ENCODE measurements at places on chromosomes 4 and X.

- no peak for DNase-seq
Observed at GRCh38 chrX:49192722-49193328, 6.7 kb upstream of the PRICKLE3 start.

GRCh38 chr4:129966175-129966574 lies 870.2 kb downstream of the C4orf33 start:
- no peak for DNase-seq

DNA sequence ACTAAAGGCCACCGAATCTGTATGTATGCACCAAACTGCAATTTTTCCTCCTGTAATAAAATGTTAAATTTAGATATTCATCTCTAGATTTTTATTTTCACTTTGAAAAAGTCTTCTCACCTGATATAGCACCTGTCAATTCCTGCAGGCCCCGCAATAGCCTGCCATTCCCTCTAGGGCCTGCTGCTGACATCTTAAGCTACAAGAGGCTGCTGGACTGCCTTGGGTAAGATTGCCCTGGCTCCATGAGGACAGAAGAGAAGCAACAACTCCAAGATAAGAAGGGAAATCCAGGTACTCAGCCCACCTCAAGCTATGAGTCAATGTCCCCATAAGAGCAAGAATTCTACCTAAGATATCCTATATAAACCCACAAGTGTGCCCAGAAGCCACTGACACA lies 230.2 kb upstream of the AGTR2 start:
- DNase-seq: no peak

GRCh38 chrX:51802917-51803688 lies 59.9 kb downstream of the GSPT2 start:
- peak; percentile 18 for DNase-seq

DNA sequence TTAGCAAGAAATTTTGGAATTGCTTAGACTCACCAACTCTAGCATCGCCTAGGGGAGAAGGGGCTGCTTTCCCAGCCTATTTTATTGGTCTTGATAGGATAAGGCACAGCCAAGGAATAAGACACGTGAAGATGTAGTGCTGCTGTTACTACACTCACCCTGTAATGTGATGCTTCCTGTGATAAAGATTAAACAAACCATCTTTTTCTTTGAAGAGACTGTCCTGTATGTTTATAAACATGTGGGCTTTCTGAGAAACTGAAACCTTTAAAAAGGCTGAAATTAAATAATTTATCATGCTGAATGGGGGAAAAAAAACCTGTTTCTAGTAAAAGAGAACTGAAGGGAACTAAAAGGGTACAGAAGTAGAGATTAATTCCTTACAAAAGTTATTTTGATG lies 13.2 kb downstream of the TAPT1 start:
- DNase-seq: no peak
